NCI-H69 (cell line): ENCODE measurements at places on chromosomes 4 and X.
A peak's percentile ranks its signal among the peaks of the same experiment; 100 is the strongest.

DNA sequence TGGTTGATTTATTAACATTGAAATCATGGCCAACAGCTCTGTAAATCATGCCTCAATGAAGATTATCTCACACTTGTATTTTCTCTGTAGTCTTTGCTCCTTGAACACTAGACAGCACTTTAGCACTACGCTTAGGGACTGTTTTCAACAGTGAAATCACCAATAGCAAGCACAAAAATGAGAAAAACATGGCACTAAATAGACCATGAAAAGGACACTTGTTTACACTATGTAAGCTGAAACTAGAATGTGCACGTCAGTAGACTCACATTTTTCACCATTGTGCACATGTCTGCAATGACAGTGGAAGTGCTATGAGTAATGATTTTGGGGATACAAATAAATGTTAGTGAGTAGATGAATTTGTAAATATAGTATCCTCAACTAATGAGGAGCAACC, 3.1 kb downstream of the BMP2K start:
- DNase-seq: no peak

- DNase-seq: no peak
Measured at GRCh38 chr4:25351777-25352416, 25.2 kb upstream of the ANAPC4 start.

DNA sequence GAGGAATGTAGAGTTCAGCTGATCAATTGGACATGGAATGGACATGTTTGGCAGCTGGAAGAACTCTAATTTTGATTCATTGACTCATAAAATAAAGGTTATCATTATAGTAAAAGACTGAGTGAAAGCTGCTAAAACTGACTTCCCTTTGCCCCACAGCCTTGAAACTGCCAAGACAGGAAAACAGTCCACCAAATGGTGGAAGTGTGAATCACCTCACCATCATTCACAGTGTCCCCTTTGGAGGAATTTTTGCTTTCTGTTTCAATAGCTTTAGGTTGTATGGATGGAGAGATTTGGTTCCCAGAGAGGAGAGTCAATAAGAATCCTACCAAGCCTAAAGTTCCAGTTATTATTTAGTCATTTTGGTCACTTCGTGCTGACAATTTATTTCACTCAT, 20.8 kb upstream of the FREM3 start:
- no peak for DNase-seq

DNA sequence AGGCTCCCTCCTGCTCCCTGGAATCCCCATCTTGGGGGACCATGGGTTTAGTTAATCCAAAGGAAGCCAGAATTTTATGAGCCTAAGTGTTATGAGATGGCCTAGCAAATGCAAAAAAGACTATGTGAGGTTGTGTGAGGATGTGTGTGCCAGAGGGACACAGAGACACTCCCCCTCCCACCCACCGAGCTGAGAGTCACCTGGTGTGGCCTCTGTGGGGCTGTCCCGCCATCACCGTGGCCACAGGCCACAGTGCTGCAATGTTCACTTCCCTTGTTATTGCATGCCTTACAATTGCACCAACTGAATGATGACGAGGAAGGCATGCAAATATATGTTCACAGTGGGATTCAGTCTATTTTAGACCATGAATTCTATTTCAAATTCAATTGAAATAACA, 601 bp upstream of the FGFBP2 start:
- DNase-seq: no peak

GRCh38 chr4:112093636-112094202, 51.5 kb upstream of the FAM241A start:
- DNase-seq: no peak

- DNase-seq: no peak
Measured at GRCh38 chr4:40466789-40467188, 131.7 kb downstream of the CHRNA9 start.

DNA sequence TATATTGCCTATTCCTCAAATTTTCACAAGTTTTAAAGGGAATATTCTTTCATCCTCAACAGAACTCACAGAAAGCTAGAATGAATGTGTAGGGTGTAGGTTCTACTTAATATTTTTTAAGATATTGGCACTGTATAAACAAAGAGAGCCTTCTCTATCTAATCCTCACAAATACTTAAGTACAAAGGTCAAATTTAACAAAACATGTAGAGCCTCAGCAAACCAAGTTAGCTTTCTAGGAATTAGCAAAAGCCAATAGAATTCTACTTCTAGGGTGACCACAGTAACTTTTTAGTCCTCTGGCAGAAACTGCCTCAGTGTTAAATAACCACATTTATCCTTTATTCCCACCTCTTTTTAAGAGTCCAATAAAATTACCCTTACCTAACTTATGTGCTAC, 19.3 kb downstream of the DHX15 start:
- no peak for DNase-seq

- DNase-seq: no peak
Measured at GRCh38 chr4:7295197-7295910, 103.0 kb downstream of the SORCS2 start.

GRCh38 chr4:53705151-53705764, 114.0 kb upstream of the LNX1 start:
- no peak for DNase-seq

GRCh38 chr4:47774079-47774478, 63.8 kb downstream of the CORIN start:
- DNase-seq: no peak

- DNase-seq: peak; percentile 0
Measured at GRCh38 chrX:58025979-58026378, 115.7 kb upstream of the ZXDA start.

GRCh38 chr4:153260553-153261300, 56.5 kb downstream of the TRIM2 start:
- DNase-seq: peak; percentile 72

DNA sequence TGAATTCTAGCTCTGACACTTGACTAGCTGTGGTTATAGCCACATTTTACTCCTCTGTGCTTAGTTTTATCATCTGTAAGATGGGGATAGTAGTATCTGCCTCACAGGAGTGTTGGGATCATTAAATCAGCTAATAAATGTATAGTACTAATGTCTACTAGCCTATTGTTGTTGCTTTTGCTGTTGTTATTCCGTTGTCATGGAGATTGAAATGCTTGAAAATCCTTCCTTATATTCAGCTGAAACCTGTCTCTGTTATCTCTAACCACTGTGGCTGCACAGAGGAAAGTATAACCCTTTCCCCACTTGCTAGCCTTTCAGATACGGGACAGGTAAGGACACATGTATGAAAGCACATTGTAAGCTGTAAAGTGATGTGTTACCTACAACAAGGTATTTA, 33.9 kb downstream of the CLCN5 start:
- DNase-seq: no peak

DNA sequence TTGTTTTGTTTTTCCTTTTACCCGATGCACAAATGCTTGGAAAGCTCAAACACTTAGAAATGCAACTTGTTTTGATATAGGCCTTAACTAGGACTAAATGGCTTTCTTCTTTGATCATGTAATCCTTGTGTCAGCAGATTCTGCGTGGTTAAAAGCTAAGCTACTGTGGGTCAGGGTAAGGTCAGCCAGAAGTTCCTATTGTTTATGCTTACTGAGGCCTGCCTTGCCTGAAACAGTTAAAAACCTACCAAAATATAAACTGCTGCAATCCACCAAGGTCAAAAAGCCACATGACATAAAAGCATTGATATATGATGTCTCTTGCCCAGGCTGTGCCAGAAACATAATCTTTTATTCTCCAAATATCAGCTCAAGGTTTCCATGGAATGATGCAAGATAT, 223.4 kb downstream of the FAM47B start:
- no peak for DNase-seq

DNA sequence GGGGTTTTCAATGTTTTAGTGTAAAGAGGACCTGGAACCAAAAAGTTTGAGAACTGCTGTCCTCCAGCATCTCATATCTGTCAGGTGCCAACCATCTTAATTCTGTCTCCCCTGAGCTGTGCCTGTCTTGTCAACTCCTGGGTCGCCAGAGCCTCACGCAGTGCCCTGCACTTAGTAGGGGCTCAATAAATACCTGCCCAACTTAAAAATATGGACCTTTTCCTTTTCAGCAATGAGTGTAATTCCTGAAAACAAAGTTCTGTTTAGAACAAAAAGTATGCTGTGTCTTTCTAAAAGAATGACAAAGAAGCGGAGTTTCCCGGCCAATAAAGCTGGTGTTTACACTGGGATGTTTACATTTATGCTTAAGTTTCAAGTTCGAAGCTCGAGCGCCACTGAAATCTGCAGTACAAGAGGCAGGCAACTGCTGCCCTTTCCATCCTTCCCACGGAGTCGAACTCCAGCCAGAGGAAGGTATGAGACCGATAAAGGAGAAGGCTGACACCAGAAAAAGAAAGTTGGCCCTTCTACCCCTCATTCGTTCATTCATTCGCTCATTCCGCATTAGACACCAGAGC, 1.1 kb upstream of the HTATSF1 start:
- no peak for DNase-seq

GRCh38 chrX:53682885-53683555, 3.5 kb downstream of the HUWE1 start:
- DNase-seq: peak; percentile 63
